ENCODE measurements at places on chromosomes 6 and 20.

DNA sequence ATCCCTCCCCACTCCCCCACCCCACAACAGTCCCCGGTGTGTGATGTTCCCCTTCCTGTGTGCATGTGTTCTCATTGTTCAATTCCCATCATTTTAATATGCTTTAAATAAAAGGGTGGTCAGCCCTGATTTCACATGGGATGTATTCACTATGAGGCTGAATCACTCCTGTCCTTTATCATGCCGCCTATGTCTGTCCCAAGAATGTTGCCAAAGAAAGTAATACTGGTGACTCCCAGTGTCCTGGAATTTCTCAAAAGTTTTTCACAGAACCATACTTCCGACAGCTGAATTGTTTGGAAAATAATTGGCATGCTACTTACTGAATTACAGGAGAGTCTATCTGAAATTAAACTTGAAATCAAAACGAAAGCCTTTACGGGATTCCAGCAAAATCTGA, 217.7 kb downstream of the HAO1 start:
- DNase-seq = no peak

DNA sequence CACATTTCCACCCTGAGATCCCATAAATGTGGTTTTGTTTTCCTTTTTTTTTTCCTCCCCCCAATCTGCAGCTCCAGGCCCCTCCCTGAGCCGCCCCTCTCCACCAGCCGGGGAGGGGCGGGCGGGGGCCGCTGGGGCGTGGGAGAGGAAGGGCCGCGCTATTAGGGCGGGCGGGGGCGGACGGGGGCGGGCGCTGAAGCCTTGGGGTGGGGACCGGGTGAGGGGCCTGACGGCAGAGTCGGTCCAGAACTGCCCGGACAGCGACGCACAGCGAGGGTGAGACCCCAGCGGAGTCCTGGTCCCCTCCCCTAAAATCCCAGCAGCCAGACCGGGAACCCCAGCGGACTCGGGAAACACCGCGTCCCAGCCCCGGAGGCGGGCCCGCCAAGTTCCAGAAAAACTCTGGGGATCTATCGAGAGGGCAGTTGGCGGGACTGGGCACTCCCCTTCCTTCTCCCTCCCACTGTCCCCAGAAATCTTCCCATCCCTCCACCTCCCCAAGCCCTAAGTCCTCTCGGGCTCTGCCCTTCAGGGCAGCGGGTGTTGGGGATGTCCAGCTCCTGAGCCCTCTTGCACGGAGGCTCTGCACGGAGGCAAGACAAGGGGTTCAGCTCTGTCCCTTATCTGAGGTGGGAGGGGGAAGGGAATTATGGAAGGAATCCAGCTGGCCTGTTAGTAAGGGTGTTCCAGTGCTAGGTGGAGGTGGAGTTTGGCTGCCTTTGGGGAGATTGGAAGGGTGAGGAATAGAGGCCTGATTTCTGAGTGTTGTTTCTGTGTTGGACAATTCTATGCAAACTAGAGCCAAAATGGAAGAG, at the start of gene PRICKLE4:
Gene PRICKLE4, plus strand, starts transcription at position 232 of the 815 bp plus-strand sequence. CDS start 2,692 bp downstream, outside the sequence.
- peak; percentile 85 for DNase-seq

DNA sequence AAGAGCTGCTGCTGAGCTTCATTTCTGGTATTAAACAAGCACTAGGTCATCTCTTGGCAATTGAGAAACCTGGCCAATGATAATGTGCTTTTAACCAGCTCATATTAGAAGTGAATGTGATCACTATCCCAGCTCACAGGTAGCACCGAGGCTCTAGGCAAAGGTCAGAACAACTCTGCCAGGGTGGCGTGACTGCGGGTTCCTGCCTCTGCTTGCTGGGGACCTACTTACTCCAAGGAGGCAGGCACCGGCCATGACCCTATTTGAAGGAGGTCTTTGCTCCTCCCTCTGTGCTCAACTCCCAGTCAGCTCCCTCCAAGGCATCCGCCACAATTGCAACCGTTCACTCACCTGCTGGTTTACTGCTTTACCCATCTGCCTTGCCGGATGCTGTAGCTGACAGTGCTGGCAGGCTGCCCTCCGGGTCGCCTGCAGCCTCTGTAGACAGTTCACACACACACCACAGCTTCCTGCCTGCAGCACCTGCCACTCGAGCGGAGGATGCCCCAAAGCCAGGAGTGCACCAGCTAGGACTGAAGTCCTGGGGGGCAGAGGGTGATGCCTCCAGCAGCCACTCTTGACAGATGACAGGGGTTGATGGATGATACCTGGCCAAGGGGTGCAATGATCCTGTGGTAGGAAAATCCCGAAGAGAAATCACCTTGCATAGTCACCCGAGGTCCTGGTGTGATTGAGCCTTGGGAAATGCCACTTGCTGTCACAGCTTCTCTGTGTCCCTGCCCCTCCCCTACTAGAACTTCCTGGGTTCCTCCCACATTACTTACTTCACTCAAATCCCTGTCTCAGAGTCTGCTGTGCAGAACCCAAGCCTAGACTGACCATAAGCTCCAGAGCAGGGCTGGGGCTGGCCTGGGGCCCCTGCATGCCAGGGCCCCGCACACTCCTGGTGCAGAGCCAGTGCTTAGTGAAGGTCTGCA, 8.8 kb upstream of the VSX1 start:
- DNase-seq = no peak

DNA sequence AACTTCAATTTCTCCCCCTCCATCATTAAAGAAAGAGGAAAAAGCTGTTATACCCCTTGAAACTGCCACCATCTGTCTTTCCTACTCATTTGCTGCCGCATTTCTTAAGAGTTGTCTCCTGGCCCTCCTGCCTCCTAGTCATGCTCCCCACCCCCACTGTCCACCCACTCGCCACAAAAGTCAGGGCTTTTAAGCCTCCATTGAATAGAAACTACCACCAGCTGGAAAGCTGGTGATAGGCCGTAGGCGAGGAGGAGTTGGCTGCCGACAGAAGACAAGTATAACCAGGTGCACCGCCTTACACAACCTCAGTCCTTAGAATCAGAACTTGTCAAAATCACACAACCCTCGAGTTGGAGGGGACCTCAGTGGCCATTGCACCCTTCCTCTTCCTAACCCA, 67.6 kb downstream of the B3GAT2 start:
- no peak for DNase-seq

DNA sequence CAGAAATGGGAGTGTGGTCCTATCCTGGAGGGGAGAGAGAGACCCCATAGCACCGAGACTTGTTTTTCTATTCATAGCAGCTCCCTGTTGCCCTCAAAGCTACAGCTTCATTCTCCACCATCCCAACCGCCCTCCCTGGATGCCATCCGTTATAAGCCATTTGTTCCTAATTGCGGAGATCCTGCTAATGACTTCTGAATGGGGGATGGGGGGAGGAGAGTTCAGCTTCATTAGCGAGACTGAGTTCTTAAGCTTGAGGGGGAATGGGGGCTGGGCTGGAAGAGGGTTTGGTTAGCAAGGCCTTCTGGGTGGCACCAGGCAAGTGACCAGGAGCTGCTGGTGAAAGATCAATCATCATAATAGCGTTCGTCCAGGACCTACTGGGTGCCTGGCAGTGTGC, 27.1 kb downstream of the FOXP4 start:
- DNase-seq = no peak

- DNase-seq = no peak
Measured at GRCh38 chr20:34506480-34506879, 9.7 kb upstream of the DYNLRB1 start.

- no peak for DNase-seq
Measured at GRCh38 chr20:38447931-38448675, 13.0 kb upstream of the SNHG17 start.

- DNase-seq = peak; percentile 79
Measured at GRCh38 chr20:23441850-23442313, 2.4 kb downstream of the CSTL1 start.

DNA sequence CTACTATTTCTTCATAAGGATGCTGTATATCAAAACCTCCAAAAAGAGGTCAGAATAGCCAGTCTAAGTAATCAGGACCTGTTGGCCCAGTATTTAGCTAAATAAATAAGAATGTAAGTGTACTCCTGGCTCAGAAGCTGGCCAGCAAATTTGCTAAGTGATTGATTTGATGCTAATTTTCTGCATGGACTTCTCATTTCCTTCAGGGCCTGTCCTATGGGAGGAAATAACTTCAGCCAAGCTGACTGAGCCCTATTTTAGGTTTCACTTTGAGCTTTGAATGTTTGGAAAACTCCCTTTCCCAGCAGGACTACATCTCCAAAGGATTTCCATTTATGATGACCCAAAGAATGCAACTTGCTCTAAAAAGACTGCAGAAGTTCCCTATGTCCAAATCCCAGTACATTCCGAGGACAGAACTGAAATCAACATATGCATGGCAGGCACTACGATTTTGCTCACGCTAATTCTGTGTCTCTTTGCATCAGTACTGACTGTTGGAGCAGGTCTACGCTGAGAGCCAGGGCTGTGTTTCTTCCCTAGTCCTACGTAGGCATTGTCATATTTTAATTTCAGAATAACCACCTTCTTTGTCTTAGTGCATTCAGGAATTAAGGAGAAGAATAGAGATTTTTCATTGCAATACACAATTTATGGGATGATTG, 441.4 kb upstream of the PLCB4 start:
- no peak for DNase-seq

DNA sequence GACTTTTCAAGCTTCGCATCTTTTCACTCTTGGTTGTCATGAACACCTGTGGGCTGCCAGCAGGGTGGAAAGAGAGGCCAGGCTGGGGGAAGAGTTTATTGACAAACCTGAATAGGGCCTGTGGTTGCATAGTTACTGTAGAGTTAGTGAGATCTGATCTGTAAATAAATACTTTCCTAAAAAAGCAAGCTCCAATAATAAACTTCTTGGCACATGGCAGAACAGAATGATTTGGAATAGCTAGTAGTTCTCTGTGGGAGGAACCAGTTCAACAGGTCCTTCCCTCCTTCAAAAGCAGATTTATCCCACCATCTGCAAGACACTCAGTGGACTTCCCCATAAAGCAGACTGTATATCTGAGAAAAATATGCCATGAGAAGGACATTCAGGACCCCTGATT, 445.0 kb downstream of the HACE1 start:
- DNase-seq = no peak

- DNase-seq = no peak
Measured at GRCh38 chr6:107590378-107590777, 100.5 kb downstream of the SOBP start.

DNA sequence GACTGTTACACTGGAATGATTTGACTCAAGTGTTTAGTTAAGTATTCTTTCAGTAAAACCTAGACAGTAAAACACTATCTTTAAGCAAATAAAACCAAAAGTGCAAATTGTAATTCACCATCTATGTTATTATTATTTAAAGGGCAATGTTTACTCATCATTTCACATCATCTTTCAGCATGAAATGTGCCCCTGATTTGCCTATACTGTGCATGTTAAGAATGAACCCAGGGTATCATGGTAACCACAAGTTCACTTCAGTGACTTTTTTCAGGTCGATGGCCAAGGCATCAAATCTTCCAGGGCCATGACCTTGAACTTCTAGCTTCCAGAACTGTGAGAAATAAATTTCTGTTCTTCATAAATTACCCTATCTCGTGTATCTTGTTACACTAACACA, 2.1 kb upstream of the HLA-DOB start:
- no peak for DNase-seq

- DNase-seq = no peak
Measured at GRCh38 chr6:80594461-80594860, 488.0 kb downstream of the BCKDHB start.

GRCh38 chr6:131353876-131354275, 218.6 kb downstream of the AKAP7 start:
- DNase-seq = no peak

DNA sequence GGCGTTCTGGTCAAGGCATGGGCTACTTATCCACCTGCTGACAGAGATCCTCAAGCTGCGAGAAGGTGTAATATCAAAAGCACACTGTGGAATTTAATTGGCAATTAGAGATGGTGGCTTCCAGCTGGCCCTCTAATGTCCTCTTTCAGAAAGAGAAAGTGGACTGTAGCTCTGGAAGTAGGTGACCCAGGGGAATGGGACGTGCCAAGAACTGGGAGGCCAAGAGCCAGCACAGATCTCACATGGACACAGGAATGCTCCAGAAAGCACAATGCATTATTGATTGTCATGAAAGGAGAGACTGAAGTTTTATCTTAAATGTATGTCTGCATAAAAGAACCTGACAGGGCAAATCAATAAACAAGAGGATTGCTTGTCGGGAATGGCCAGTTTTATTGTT, 198.6 kb upstream of the CDH4 start:
- peak; percentile 29 for DNase-seq

DNA sequence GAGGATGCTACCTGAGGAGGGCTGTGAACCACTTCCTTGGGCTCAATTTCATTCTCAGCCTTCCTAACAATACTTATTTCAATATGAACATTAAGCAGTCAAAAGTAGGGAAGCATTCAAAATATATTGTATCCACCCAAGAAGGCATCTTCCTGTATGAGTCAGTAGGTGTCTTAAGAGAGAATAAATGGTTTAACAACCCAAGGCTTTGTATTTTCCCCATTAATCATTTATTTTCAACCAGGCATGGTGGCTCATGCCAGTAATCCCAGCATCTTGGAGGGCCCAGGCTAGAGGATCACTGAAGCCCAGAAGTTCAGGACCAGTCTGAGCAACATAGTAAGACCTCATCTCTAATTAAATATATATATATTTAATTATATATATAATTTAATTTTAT, 74.5 kb upstream of the MARCKS start:
- no peak for DNase-seq

DNA sequence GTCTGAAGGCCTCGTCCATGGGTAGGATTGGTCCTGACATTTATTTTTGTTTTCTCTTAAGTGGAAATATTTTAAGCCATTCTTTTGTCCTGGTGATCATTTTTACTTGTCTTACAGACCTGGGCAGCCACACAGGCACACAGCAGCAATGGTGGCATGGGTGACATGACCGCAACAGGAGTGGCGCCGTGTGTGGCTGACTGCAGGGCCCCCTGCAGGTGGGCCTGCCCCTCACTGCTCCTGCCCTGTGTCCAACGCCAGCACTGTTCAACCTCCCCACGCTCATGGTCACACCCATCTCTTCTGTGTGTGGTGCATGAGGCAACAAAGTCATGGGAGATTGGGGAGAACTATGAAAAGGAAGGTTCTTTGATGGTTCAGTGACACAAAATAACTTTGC, 151.9 kb downstream of the MYLK4 start:
- no peak for DNase-seq

- DNase-seq = no peak
Measured at GRCh38 chr6:49531774-49532569, 18.5 kb upstream of the C6orf141 start.

GRCh38 chr6:9089724-9090123, 654.4 kb upstream of the SLC35B3 start:
- DNase-seq = no peak

GRCh38 chr6:111850295-111850937, 22.8 kb downstream of the FYN start:
- DNase-seq = no peak

GRCh38 chr6:74222768-74223333, 526.8 kb downstream of the CD109 start:
- peak; percentile 65 for DNase-seq

GRCh38 chr20:59574308-59574707, 30.0 kb upstream of the PHACTR3 start:
- peak; percentile 56 for DNase-seq

- DNase-seq = no peak
Measured at GRCh38 chr6:118216751-118217150, 309.7 kb downstream of the SLC35F1 start.

- DNase-seq = no peak
Measured at GRCh38 chr6:166929542-166930189, 26.7 kb downstream of the RNASET2 start.

GRCh38 chr6:110528101-110528929, 51.9 kb upstream of the SLC22A16 start:
- DNase-seq = no peak

Data from cardiac septum (tissue), 1 donor.